Islet precursor cell (in vitro differentiated cells): ENCODE measurements at places on chromosomes 12 and 14.

DNA sequence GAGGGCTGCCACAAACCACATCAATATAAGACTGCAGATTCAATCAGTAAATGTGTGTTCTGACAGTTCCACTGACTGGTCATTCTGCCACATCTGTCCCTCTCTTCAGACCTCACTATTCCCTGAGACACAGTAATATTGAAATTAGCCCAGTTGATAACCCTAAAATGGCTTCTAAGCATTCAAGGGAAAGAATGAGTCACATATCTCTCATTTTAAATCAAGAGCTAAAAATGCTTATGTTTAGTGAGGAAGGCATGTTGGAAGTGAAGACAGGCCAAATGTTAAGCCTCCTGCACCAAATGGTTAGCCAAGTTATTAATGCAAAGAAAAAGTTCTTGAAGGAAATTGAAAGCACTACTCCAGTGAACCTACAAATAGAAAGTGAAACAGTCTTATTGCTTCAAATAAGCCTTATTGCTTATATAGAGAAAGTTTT, 24.5 kb upstream of the KIF21A start:
- no peak for DNase-seq

DNA sequence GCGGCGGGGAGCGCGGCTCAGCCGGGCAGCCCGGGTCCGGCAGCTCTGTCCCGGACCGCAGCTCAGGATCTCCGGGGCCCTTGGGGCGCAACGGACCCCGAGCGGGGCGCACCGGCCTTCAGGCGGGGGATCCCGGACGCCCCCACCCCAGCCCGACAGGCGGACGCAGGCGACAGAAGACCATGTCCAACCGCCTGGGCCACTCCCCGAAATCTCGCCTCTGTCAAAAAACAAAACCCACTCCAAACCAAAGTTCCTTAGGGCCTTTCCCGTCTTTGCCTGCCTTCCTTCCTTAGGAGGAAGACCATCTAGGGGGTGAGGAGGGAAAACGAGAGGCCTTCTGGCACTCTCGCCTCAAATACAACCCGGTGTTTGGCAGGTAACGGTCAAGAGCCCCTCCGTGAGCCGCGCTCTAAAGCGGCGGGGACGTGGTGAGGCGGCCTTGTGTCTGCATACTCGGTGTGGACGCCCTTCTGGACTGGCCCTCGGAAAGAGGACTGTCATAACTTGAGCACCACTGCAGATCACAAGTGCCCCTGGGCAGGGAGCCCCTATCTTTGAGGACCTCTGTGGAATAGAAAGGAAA, 604 bp downstream of the HCFC2 start:
- peak; percentile 59 for DNase-seq

GRCh38 chr14:104499784-104500760, 79.5 kb upstream of the C14orf180 start:
- DNase-seq: peak; percentile 34

GRCh38 chr14:54366736-54367735, 29.8 kb upstream of the CDKN3 start:
- peak; percentile 84 for DNase-seq

- no peak for DNase-seq
Measured at GRCh38 chr14:24147761-24148428, 597 bp downstream of the RNF31 start.

DNA sequence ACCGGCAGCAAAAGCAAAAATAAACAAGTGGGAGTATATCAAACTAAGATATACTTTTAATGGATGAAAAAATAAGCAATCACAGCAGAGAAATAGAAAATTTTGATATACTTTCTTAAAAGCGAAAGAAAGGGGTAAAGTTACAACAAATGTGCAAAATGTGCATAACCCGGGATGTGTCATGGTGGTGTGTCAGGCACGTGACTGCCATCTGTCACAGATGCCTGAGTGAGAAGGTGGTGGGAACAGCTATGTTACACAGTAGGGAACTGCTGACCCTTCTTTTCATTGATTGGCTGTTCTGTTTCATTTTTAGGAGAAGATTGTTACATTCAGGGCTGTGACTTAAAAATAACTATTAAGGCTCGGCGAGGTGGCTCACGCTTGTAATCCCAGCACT, 168.1 kb upstream of the PELI2 start:
- DNase-seq: no peak

DNA sequence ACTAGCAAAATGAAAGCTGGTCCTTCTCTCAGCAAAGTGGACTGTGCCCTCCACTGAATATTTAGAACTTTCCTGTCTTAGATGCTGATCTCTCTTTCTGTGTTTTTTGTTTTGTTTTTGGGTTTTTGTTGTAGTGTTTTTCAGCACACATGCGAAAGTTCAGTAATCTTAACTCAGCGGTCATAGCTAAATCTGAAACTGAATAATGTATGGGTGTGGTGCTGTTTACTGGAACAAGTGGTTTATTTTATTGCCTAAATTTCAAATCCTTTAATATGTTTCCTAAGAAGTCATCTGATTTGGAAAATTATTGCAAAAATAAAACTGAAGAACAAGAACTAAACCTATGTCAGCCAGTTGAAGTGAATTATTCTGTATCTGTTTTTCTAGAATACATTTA, 116.0 kb upstream of the LRIG3 start:
- no peak for DNase-seq

DNA sequence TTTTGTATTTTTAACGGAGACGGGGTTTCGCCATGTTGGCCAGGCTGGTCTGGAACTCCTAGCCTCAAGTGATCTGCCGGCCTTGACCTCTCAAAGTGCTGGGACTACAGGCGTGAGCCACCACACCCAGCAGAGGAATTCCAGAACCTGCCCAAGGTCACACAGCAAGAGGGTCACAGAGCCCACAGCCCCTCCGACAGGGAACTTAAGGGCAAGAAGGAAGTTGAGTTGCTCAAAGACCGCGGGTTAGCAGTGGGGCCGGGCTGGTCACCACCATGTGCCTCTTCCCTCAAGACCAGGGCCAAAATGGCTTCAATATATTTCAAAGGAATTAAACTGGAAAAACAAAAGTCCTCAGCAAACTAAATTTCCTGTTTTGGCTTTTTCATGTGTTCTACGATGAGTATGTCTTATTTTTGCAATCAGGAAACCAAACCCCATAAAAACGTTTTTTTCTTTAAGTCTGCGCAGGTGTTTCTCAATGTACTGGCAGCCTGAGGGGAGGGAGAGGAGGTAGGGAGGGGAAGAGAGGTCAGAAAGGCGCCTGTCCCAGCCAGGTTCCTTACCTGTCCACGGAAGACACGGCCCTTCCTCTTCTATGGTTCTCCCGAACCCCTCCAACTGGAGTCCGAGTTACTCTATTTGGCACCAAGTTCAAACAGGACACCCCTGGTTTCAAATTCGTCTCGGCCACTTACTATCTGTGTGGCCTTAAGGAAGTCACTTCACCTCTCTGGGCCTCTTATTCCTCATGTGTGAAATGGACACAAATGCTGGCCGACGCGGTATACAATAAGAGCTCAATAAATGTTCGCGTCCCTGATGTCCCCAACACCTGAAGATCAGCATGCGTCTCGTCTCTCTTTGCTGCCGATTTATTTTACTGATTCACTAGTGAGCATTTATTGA, 778 bp downstream of the SLC8B1 start:
- no peak for DNase-seq

DNA sequence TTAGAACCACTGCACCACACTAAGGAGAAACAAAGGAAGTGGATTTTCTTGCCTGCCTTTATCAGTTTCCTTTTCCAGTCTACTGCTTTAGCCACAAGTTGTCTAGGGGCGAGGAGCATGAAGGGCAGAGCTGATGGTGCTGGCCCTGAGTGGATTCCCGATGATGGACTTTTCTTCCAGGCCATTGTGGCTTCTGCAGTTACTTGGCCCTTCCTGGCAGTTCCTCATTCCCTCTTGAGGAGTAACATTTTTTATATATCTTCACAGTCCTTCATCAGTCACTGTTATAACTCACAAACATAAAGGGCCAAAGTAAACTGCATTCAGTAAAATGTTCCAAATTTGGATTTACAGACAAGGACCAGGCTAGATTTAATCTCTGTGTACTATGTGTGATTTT, 61.2 kb upstream of the SRSF5 start:
- no peak for DNase-seq

- peak; percentile 61 for DNase-seq
Measured at GRCh38 chr12:100185361-100185894, 15.2 kb upstream of the ACTR6 start.
